Ammon's horn (tissue), 1 donor: ENCODE measurements at places on chromosomes 13 and 19.

GRCh38 chr13:112724788-112725345, 35.0 kb downstream of the ATP11A start:
- DNase-seq = no peak

DNA sequence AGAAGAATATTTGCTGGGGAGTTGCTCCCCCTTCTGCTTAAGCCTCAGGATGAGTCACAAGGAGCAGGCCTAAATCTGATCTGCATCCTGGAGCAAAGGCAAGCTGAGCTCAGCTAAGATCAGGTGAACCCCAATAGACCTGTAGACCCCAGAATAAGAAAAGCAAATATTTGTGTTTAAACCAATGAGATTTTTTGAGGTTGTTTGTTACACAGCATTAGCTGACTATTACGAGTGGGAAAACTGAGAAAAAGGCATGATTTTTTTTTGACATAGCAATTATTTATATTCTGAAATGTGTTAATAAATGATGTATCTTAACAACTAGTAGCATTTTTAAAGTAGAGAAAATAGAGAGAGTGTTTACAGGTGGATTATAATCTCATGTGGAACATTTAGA, 45.1 kb downstream of the ADGRE3 start:
- DNase-seq = no peak

- DNase-seq = no peak
These were observed 23.0 kb upstream of the TFDP1 start for GRCh38 chr13:113561417-113562084.

DNA sequence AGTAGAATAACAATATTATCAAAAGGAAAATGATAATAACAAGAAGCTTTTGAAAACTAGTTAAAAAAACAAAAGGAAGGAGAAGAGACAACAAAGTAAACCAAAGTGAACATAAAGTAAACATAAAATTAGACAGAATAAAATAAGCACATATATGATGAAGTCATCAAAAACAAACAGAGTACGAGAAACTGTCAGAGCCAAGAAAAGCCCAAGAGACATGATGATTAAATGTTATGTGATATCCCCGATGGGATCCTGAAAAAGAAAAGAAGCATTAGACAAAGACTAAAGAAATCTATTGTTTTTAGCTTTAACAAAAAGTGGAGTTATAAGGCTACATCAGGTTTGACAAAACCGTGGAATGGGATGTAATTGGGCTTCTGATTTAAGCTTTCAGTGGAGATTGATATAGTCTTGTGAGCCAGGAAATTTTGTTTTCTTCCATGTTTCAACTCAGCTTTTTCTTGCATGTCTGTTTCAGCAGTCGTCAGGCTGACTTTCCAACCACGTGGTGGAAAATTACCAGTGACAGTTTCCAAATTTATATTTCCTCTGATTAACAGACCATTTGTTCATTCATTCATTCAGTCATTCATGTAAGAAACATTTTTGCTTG, 64.9 kb downstream of the KL start:
- no peak for DNase-seq

- DNase-seq = peak; percentile 86
These were observed 51.9 kb downstream of the DNM2 start for GRCh38 chr19:10769533-10770491.

DNA sequence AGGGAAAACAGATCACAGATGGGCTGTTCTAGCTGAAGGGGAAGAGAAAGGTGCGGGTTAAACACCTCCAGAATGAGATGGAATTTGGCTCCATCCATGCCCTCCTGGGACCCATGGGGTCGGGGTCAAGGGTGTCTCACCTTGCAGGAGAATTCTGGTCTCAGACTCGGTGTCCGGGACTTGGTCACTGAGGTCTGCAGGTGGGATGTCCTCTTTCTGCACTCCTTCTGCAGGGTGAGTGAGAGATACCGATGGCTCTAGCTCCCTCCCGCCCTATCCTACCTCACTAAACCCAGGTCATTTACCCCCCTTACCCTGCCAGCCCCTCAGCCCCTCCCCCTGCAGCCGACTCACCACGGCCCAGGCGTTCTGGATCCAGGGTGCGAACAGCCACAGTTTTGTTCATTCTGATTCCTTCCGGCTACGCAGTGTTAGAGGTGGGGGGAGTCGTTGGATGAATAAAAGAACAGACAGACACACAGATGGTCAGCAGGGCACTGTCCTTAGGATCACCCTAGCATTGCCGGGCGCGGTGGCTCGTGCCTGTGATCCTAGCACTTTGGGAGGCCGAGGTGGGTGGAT, 24.1 kb downstream of the C3 start:
- DNase-seq = no peak

- peak; percentile 70 for DNase-seq
These were observed 21.9 kb downstream of the GRIN2D start for GRCh38 chr19:48415395-48415794.

- DNase-seq = no peak
These were observed 3.8 kb upstream of the SLC6A16 start for GRCh38 chr19:49328741-49329140.

DNA sequence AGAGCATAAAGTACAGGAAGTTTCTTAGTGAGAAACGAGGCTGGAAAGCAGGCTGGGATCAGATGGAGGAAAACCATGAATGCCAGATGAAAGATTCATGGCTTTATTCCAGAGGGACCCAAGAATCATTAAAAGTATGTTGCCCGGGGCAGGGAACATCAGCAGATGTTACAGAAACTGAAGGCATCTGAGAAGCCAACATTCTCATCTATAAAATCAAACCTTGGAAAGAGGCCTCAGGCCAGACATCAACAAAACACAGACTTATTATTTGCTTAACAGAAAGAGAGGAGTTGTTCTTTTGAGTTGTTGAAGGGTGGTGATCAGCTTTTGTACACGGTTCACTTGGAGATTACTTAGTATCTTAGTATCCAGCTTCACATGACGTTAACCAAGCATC, 543.6 kb downstream of the RFC3 start:
- DNase-seq = no peak

DNA sequence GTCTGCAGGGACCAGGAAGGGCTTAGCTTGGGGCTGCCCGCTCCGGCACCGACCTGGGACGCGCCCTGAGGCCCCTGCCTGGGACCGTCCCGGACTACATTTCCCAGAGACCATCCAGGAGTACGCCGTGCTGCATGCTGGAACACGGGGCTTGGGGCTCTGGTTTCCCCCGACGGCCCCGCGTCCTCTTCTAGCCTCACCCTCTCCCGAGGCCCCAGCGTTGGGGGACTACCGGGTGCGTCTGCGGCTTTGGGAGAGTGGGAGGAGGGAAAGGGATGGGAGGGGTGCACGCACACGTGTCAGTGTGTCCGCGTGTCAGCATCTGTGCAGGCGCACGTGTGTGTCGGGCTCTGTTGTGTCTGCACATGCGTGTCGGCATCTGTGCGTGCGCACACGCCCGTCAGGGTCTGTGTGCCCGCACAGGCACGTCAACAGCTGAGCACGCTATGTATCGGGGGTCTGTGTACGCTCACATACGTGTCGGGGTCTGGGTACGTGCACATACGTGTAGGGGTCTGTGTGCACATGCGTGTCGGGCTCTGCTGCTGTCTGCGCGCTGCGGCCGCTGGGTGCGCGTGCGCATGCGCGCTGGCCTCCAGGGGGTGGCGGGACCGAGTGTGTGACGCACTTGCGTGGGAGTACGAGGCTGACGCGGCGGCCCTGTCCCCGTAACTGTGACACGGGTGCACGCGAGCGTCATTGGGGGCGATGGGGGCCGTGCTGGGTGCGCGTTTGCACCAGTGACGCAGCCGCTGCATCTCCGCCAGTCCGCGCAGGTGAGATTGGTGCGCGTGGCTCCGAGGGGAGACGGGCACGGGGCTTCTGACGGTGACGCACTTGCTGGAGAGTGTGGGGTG, at the start of gene ZNF331:
ZNF331 (plus strand) TSS at position 625 of the 857 bp plus-strand sequence. CDS start 31,232 bp downstream, outside the sequence.
- peak; percentile 87 for DNase-seq

DNA sequence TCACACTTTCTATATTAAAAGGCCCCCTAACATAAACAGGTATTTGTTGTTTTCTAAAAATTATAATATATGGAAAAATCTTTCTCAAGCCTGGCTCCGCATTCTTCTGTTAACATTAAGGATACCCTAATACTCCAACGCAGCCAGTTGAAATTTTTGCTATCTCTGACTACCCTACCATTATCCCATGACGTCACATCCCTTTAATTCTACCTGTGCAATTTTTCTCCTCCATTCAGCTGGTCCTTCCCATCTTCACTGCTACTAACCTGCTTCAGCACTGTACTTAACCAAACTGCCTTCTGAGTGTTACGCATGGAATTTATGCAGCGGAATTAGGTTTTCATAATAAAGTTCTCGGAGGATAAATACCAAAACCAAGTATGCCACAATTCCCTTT, 1.0 kb downstream of the MRPS31 start:
- no peak for DNase-seq

DNA sequence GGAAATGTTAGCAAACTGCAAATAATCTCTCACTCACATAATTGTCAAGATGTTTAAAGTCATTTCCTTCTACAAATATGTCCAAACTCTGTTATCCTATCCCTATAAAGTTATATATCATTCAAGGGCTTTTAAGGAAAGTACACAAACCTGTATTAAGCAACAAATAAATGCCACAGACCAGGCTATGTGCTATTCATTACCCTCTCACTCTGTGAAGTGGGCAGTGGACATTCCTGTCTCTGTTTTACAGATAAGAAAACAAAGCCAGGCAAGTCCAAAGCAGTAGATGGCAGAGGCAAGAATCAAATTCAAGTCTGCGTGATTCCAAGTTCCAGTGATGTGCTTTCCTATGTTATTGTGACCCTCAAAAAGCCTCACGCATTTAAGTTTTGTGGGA, 140.6 kb downstream of the LHFPL6 start:
- DNase-seq = no peak

DNA sequence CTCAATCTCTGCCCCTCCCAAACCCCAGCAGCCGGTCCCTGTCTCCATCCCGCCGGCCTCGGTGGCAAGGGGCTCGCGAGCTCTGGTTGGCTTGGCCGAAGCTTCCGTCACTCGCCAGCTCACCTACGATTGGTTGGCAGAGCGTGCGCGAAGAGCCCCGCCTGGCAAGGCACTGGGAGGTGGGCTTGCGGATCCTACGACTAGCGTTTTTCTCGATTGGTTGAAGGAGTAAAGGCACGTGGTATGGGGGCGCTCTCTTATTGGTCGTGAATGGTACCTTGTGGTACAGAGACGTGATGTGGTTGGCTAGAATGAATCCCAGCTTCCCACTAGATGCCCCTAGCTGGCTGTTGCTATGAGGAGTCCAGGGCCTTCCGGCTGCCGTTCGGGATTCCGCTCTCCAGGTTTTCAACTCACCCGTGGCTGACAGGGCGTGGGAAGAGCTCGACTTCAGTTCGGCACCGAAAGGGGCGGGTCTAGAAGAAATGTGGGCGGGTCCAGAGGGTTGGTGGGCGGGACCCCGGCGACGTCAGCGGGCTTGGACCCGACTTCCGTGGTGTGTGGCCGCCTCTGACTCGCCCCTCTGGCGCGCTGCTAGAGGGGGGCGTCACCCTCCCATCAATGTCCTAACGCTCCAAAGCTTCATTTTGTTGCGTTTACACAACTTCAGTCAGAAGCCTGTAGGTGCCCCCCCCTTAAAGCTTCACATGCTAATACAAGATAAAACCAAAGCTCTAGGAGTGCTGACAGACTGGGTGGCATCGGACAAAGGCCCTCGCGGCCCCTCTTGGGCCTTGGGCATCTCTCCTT, 847 bp upstream of the RAP2A start:
- peak; percentile 100 for DNase-seq

GRCh38 chr13:20974981-20975585, 72.5 kb upstream of the XPO4 start:
- no peak for DNase-seq

GRCh38 chr13:44322928-44323327, 50.7 kb upstream of the SERP2 start:
- DNase-seq = no peak

DNA sequence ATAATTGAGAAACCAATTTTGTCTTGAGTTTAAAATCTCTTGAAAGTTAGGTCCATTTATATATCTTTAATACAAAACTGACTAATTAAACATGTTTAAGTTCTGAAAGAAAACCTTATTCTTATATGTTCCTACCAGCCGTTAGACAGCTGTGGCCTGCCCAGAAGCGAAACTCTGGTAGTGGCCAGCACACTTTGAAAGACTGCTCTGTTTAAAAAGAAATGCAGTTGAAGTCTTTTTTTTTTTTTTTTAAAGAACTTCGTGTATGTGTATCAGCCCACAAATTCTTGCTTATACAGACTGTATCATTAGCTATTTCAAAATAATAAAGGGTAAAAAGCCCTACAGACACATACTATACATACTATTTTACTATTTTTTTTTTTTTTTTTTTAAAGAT, 34.0 kb downstream of the KCTD4 start:
- no peak for DNase-seq

GRCh38 chr19:3360421-3361383, 5.7 kb upstream of the NFIC start:
- DNase-seq = peak; percentile 81

DNA sequence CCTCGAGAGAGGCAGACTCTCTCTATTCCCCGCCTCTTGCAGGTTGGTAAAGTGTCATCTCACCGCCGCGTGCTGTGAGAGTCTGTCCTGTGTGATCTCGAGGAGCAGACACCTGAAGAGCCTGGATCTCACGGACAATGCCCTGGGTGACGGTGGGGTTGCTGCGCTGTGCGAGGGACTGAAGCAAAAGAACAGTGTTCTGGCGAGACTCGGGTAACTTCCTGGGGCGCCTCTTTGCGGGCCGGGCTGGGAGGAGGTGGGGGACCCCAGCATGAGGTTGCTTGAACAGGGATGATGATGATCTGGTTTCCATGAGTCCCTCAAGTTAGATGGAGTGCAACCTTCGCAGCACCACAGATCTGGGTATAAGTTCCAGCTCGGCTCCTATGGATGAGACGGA, 67.0 kb downstream of the NLRP5 start:
- no peak for DNase-seq

DNA sequence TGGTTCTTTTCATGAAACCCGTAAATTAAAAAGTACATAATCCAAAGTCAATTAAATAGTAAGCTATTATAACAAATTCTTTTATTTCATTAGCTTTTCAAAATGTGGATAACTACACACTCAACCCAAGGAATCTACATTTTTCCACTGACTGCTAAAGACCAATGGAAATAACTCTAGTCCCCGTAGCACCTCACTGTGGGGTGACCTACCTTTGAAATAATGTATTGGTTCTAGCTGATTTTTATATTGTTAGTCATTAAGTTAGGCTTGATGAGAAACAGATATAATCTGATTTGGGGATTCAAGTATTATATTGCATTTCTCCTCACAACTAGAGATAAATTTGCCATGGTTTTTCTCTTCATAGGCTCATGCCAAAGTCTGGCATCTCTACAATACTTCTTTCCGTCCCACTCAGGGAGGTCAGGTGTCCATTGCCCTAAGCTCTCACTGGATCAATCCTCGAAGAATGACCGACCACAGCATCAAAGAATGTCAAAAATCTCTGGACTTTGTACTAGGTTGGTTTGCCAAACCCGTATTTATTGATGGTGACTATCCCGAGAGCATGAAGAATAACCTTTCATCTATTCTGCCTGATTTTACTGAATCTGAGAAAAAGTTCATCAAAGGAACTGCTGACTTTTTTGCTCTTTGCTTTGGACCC, 37.3 kb downstream of the KL start:
- no peak for DNase-seq
